Stimulated activated CD8-positive, alpha-beta memory T cell treated with anti-CD3 and anti-CD28 coated beads, Interleukin-4, amount 100 ng/mL, for 4 hours (primary cell): ENCODE measurements at places on chromosomes 13 and 19.
A peak's percentile ranks its signal among the peaks of the same experiment; 100 is the strongest.

- no peak for DNase-seq
Observed at GRCh38 chr13:71828117-71828516, 38.9 kb downstream of the DACH1 start.

- no peak for DNase-seq
Observed at GRCh38 chr13:76796851-76797250, 89.4 kb downstream of the KCTD12 start.

GRCh38 chr13:97112446-97113152, 109.5 kb upstream of the MBNL2 start:
- no peak for DNase-seq

DNA sequence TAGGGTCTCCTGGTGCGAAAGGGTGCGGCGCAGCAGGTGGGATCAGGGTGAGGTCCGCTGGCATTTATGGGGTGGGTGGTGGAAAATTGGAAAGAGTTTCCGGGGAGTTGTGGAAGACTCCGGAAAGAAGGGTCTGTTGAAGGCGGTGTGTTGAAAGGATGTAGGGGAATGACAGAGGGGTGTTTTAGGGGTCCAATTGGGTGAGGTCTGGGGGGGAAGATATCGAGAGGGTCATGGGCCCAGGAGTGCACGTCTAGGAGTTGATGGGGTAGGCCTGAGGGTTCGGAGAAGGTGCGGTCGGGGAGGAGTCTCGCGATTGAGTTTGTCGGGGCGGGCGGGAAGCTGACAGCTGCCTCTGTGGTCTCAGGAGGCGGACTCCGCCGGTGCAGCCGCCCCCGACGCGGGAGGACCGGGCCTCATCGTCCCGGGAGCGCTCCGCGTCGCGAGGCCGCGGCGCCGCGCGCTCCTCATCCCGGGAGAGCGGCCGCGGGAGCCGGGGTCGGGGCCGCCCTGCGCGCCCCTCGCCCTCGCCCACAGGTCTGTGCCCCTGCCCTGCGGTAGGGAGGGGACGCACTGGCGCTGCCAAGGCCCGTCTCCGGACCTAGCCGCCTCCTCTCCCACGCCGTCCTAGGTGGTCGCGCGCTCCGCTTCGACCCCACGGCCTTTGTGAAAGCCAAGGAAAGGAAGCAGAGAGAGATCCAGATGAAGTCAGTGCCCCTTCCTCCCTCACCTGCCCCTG, 7.0 kb downstream of the PGLYRP1 start:
- no peak for DNase-seq

DNA sequence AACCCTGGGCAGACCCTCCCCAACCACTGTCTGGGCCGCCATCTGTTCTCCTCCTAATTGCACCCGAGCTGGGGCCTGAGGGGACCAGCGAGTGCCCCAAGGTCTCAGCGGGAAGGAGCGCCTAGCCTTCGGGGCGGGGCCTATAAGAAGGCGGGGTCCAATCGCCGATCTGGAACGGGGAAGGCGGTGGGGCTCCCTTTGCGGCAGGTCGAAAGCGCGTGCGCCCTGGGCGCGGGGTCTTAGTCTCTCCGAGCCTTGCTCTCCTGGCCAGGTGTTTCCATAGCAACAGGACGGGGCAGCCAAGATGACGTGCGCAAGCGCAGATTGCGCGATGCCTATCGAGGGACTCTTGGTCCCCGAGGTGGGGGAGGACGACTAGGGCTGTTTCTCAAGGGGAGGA, 2.8 kb downstream of the MAST1 start:
- DNase-seq: no peak

DNA sequence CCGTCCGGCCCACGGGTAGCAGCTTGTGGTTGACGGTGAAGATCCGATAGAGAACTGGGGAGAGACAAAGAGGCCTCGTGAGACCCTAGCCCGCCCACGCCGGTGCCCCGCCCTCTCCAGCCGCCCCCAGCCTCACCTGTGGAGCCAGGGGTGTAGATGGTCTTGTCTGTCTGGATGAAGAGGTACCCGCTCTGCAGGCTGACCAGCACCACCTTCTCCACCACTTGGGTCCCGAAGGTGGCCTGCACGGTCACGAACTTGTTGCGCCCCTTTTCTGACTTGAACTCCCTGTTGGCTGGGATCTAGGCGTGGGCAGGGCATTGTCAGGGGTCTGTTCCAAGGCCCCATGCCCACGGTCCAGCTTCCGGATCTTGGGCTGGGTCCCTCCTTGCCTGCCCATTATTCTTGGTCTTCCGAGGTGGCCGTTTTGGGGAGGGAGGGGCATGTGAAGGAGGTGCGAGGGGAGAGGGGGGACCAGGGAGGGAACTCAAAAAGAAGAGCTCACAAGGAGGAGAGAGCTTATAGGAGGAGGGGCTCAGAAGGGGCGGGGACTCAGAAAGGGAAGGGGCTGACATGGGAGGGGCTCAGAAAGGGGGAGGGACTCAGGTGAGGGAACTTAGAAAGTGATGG, 2.2 kb downstream of the C3 start:
- DNase-seq: no peak

DNA sequence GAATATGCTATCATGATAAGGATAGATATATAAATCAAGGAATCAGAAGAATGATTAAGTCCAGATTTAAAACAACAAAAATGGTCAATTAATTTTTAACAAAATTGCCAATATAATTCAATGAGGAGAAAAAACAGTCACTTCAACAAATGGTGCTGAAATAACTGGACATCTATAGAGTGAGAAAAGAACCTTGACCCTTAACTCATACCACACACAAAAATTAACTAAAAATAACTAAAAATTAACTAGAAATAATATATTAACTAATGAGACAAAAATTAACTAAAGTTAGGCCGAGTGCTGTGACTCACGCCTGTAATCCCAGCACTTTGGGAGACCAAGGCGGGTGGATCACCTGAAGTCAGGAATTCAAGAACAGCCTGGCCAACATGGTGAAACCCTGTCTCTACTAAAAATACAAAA, 9.5 kb downstream of the LGALS7 start:
- no peak for DNase-seq

GRCh38 chr13:33158816-33159215, 126.7 kb downstream of the STARD13 start:
- DNase-seq: no peak

GRCh38 chr13:111314852-111315251, 5.6 kb upstream of the TEX29 start:
- DNase-seq: no peak

- DNase-seq: no peak
Observed at GRCh38 chr13:70249332-70250064, 141.2 kb upstream of the KLHL1 start.

- no peak for DNase-seq
Observed at GRCh38 chr19:3644351-3645066, 17.9 kb upstream of the CACTIN start.

- no peak for DNase-seq
Observed at GRCh38 chr13:107993239-107993949, 221.9 kb downstream of the LIG4 start.

DNA sequence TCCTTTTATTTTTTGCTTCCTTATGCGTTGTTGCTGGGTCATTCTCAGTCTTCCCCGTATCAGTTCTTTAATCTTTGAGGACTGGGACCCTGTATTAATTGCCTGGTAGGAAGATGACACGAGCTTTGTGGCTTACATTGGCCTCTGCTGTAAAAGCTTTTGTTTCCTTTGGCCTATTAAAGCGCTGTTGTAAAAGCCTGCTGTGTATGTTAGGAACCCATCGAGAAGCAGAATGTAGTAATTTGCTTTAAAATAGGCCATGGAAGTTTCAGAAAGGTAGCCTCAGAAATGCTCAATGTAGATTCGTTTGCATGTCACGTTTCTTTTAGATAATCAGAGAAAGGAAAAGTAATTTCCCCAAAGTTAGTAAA, 257.5 kb upstream of the STARD13 start:
- no peak for DNase-seq

DNA sequence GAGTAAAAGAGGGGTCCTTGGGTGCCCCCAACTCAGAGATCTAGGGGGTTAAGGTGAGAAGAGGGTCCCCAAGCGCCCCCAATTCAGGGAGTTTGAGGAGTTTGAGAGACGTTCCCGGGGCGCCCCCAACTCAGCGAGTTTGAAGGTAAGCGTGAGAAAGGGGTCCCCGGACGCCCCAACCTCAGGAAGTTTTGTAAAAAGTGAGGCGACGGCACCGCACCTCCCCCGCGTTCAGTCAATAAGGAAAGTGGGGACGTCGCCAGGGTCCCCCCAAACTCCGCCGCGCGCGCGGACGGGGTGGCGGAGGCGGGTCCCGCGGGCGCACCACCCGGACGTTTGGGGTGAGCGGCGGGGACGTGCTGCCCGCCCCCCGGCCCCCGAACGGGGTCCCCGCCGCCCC, 353 bp downstream of the RFX2 start:
- DNase-seq: no peak

GRCh38 chr13:65555962-65556361, 1674.2 kb downstream of the PCDH9 start:
- no peak for DNase-seq

- DNase-seq: no peak
Observed at GRCh38 chr19:18433015-18433691, 4.8 kb downstream of the ISYNA1 start.

GRCh38 chr19:54168174-54168917, 4.6 kb downstream of the TMC4 start:
- peak; percentile 79 for DNase-seq

- no peak for DNase-seq
Observed at GRCh38 chr19:44640518-44640917, 3.2 kb upstream of the PVR start.

DNA sequence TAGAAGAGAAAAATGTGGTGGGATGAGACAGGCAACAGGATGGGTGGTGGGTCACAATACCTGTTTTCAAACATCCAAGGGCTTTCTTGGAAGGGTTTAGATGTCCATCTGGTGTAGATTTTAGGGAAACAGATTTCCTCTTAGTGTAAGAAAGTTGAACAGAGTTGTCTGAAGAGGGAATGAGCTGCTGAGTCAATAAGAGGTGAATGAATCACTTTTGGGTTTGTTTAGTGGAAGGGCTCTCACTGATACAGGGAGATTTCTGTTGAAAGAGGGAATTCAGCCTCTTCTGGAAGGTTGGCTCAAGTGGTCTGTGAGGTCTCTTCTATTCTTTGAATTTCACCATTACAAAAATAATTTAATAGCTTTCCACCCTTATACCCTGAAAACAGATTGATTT, 54.6 kb downstream of the LACC1 start:
- no peak for DNase-seq

- DNase-seq: no peak
Observed at GRCh38 chr13:112722433-112723263, 32.8 kb downstream of the ATP11A start.

DNA sequence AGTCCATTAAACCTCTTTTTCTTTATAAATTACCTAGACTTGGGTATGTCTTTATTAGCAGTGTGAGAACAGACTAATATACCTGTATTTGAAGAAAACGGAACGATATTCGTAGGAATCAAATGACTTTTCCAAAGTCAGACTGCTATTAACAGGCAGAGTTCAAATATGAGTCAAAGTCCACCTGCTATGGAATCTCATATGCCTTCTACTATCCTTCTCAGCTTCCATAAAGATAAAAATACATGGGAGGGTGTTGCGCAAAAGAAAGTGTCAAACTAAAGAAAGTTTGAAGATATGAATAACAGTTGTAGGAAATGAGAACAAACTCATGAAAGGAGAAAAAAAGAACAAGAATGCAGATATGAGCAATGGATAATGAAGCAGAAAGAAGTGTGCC, 704.6 kb downstream of the EFNB2 start:
- no peak for DNase-seq

- no peak for DNase-seq
Observed at GRCh38 chr19:18053576-18054219, 33.0 kb downstream of the IL12RB1 start.

DNA sequence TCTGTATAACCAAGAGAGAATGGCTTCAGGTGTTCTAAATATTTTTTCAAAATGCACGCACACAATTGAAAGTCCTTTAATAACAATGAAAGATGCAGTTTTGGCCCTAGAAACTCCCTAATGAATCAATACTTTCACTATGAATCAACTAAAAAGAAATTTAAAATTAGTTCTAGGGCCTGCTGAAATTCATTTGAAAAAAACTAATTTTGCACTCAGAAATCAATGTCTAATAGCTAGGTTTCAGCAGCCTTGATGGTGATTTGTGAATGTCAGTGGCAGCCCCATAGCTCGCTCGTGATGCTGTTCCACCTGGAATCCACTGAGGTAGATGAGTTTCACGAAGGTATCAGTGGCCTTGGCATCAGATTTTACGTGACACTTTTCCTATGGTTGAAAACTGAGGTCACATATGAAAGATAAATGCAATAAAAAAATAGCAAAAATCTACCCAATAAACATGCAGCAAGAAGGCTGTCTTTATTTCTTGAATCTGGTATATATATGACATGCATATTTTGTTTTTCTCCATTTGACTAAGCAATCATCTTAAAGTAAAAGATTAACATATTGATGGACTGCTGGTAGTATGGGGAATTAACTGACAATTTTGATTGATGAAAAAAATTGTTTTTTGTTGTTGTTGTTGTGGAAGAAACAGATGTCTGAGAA, 141.0 kb downstream of the AKAP11 start:
- no peak for DNase-seq

GRCh38 chr19:2424686-2425621, 2.4 kb downstream of the TIMM13 start:
- no peak for DNase-seq

GRCh38 chr13:113483504-113484293, 6.8 kb downstream of the DCUN1D2 start:
- no peak for DNase-seq

DNA sequence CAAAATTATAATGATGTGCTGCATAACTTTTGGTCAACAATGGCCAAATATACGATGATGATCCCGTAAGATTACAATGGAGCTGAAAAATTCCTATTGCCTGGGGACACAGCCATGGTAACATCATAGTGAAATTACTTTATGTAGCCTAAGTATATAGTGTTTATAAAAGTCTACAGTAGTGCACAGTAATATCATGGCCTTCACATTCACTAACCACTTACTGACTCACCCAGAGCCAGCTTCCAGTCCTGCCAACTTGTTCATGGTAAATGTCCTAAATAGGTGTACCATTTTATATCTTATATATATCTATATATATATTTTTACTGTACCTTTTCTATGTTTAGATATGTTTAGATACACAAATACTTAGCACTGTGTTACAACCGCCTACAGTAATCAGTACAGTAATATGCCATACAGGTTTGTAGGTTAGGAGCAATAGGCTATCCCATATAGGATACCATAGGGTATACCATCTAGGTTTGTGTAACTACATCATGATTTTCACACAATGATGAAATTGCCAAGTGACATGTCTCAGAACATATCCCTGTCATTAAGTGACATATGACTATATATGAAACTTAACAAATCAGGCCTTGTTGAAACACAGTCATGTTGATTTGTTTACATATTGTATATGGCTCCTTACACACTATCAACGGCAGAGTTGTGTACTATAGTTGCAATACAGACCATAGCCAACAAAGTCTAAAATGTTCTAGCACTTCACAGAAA, 23.7 kb downstream of the DIS3 start:
- no peak for DNase-seq
